ENCODE measurements at places on chromosomes 1 and 21.

DNA sequence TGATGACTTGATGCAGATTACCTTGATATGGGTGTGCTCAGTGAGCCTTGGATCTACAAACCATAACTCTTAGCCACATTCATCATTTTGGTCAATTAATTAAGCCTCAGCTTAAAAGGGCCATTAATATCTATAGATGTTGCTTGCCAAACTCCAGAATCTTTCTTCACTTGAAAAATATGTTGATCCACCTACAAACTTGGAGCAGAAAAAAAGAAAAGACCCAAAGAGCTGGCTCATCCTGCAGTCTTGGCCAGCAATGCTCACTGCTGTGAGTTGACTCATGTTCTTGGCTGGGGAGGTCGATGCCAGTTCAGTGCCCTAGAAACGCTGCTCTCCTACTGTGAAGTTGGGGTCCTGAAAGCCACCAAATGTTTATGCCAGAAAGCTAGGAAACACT is 75.4 kb downstream of the DPT start:
- DNase-seq = no peak

DNA sequence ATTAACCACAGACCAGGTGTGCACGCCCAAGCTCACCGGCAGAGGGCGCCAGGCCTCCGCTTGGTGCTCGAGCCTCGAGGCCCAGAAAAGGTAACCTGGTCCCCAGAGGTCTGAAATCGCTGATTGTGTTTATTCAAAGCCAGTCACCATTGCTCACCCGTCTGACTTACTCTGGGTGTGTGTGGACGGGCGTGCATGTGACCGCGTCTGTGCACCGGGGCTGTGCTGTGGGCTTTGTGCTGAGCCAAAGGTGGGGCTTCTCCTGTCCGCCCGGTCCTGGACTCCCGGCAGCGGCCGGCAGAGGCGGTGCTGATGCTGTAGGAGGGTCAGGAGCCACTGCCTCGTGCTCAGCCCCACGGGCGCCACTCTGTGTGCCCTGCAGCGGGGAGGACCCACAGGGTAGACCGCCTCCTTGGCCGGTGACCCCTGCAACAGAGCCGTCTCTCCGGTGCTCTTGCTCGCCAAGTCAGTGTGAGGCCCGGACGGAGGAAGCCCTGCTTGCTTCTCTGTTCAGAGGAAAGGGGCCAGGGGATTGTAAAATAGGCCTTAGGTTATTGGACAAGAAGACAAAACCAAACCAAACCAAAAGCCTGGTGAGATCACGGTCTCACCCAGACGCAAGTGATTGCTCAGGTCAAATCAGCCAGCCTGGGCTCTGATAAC is 32.0 kb upstream of the BTG2 start:
- DNase-seq = peak; percentile 92

DNA sequence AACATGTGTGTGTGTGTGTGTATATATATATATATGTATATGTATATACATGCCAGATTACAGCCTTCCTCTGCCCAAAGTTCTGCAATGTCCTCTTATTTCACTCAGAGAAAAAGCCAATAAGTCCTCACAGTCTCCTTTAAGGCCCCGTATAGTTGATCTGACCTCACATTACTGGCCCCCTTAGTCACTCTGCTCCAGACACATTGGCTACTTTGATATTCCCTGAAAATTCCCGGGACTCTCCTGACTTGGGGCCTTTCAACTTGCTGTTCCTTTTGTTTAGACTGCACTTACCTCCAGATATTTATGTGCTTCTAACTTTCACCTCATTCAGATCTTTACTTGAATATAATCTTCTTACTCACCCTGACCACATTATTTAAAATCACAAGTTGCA is 4.2 kb upstream of the BSDC1 start:
- no peak for DNase-seq

GRCh38 chr1:27300341-27301051 is 21.5 kb upstream of the TMEM222 start:
- DNase-seq = peak; percentile 80

- no peak for DNase-seq
These were observed 8.2 kb upstream of the PIGK start for GRCh38 chr1:77227381-77227780.

GRCh38 chr1:32848354-32849063 is 22.2 kb downstream of the FNDC5 start:
- peak; percentile 40 for DNase-seq

DNA sequence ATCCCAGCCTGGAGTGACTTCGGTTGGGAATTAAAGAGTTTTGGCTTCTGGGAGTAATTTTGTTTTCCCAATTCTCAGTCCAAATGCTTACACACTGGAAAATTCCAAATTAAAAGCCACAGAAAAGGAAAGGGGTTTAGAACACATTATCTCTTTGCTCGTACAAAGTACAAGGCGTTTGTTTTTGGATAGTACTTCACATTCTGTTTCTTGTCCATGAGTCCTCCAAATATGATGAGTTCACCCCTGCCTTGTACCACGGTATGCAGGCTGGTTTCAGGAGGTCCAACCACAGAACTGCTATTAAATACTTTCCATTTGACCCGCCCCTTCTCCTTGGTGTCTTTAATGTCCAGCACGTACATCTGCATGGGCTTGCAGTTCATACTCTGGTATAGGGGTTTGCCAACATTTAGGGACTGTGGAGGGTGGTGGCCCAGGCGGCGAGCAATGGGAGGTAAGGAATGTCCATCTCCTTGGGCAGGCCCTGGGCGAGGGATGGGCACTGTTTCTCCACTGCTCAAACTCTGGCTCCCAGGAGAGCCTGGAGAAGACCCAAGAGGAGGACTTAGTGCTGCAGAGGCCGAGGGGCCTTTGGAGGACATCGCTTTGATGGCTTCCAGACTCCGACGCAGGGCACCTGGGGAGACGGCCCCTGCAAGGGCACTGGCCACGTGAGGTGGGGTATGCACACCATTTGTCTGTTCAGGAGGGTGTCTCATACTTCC is 13.7 kb upstream of the CPLANE2 start:
- no peak for DNase-seq

GRCh38 chr1:244758708-244759107 is 76.8 kb upstream of the COX20 start:
- DNase-seq = no peak

DNA sequence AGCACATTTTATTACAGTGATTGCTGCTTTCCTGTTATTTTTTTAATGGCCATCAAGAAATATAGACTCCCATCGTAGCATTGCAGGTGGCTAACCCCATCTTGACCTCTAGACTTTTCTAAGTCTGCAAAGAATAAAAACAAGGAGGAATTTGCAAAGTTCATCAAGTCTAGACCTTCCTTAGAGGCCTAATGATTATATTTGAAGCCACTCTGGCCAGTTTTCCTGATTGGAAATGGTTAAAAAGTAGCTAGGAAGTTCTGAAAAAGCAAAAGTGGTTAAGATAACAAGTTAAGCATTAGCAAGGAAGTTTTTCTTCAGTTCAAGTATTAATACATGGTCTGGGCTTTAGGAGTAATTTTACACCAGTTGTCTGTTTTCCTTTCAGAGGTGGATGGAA is 16.7 kb upstream of the KCNJ15 start:
- DNase-seq = no peak

GRCh38 chr21:41883582-41883981 is 4.4 kb upstream of the PRDM15 start:
- DNase-seq = no peak

DNA sequence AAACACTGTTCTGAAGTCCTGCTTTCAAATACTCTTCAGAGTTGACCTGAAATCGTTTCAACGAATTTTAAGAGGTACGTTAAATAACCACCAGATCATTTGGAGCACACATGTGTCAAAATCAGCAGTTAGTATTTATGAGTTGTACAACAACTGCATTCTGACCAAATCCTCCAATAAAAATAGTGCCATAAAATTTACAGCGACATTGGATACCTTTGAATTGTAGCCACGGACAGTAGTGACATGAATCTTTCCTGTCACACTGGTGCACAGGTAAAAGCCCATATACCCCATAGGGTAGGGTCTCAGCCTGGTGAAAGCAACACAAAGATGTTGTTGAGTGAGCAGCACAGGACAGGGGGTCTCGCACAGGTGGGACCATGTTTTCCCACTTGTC is 121.5 kb downstream of the CLIC6 start:
- no peak for DNase-seq

- peak; percentile 22 for DNase-seq
These were observed 69.6 kb downstream of the SDCCAG8 start for GRCh38 chr1:243325305-243325890.

DNA sequence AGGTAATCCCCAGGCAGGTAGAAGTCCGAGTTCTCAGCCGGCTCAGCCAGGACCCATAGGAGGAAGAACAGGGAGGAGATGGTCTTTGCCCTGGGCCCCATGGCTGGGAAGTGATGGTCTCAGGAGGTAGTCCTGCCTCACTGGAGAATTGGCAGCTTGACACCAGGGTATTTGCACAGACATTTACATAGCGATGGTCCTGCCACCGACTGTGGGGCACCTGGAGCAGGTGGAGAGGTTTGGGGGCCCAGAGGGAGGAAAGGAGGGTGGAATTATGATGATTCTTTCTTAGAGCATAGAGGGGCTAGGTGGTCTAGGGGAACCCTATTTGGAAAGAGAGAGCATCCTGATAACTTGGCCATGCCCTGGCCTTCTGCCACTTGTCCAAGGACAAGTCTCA is at the start of gene TAS1R2:
TSS of gene TAS1R2 (minus strand) at position 101 of the 400 bp plus-strand sequence. CDS start at position 101, 0 bp downstream.
- DNase-seq = no peak

DNA sequence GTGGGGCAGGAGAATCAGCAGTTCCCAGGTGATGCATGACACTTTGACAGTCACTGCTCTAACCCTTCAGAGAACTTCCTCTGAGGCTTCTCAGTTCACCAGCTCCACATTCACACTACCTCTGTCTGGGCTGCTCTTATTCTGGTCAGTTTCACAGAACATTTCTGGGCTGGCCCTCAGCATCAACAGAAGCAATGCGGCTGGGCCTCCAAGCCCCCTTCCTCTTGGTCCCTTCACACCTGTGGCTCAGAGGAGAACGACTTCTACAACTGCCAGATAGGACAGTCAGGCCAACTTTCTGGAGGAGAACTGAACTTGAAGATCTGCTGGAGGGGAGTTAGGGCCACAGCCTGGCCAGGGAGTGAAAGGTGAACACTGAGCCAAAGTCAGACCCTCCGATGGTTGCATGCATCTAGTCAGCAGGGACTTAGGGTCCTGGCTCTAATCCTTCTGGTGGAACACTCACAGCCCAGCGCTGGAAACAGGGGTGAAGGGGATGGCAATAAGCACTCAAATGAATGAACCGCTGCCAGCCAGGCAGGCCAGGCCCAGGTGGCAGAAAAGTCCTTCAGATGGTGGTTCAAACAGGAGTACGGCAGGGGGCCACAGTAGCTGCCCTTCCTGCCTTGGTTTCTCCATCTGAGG is 274.1 kb downstream of the FOXD2 start:
- no peak for DNase-seq

- DNase-seq = no peak
These were observed 15.0 kb upstream of the SLC16A1 start for GRCh38 chr1:112971006-112971405.

- DNase-seq = no peak
These were observed 93.5 kb upstream of the GNG4 start for GRCh38 chr1:235742914-235743599.

- DNase-seq = no peak
These were observed 19.4 kb downstream of the PLEKHM2 start for GRCh38 chr1:15703562-15703961.

- DNase-seq = no peak
These were observed 626.9 kb upstream of the ADGRL4 start for GRCh38 chr1:79633456-79633855.

- DNase-seq = no peak
These were observed 64.9 kb upstream of the GNG12 start for GRCh38 chr1:67898033-67898726.

GRCh38 chr21:26405071-26405470 is 168.0 kb downstream of the CYYR1 start:
- DNase-seq = no peak

GRCh38 chr21:34890724-34891612 is 158.1 kb downstream of the RUNX1 start:
- DNase-seq = no peak

- DNase-seq = no peak
These were observed 623 bp downstream of the RPL22 start for GRCh38 chr1:6198646-6199297.

DNA sequence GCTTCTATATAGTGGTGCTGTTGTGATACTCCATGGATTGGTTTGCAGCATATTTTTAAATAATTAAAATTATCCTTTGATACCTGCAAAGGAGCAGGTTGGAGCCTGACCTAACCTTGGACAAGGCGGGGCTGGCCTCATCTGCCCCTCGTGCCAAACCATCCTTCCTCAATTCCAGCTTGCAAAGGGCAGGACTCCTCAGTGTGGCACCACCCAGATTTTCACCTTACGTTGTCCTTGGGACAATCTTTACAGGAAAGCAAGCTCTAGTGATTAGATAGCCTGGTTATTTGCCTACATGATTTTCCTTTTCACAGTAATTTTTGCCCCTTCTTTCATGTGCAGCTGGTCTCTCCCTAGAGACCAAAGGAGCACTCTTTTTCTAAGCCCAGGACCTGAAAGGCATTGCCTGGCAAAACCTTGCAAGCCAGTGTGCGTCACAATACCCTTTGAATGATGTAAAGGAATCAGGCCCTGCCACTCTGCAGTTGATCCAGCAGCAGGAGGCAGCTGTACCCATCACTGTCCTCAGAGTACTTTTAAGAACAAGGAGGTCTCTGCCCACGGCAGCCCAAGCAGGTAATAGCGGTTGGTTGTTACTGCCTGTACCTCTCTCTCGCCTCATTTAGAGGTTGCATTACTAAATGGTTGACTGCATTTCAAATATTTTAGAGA is 99.4 kb downstream of the ADSS2 start:
- no peak for DNase-seq

- no peak for DNase-seq
These were observed 363.9 kb upstream of the PROX1 start for GRCh38 chr1:213623862-213624261.

DNA sequence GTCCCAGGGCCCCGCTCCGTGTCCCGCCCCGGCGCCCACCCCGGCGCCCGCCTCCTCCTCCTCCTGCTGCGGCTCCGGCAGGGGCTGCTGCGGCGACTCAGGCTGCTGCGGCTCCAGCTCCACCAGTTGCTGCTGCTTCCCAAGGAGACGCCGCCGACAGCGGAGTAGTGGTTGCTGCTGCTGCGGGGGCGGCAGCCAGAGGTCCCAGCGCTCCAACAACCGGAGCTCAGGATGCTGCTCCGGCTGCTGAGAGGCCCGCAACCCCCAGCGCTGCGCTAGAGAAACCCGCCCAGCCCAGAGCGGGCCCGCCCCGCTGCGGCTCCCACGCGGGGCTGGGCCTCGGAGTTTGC is 1.1 kb downstream of the CRCT1 start:
- DNase-seq = no peak
